Stimulated activated CD8-positive, alpha-beta memory T cell treated with anti-CD3 and anti-CD28 coated beads, Interleukin-7, amount 100 ng/mL, for 24 hours (primary cell): ENCODE measurements at places on chromosomes 1 and 21.

DNA sequence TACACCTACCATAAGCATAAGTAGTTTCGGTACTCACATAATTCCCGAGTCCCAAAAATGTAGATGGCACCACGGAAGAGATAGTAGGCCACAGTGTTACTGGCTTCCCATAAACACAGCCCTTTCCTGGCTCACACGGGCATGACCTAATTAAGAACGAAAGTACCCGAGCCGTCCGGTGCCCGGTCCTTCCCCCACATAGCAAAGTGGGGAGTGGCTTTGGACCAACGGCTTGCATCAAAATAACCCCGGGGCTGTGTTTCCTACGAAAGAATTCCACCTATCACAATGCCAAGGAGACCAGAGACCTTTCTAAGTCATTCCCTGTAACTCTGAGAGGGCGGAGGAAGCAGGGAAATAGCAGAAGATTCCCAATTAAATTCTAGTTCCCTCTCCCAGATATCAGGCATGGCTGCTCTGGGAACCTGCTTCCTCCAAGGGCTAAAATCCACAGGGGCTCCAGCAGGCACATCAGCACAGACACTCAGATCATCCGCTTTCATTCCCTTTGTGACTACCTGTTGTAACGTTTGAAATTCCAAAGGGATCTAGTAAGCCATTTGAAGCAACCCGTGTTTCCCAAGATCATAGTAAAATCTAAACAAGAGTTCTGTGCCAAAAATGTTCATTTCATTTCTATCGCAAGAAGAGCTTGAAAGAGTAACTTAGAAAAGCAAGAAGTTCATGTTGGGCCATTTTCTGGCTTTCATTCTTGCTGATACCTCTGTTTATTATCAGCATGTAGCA, at the start of gene TMPRSS3:
TSS of gene TMPRSS3 (minus strand) at position 148 of the 747 bp plus-strand sequence. CDS start 635 bp downstream, outside the sequence.
- no peak for DNase-seq

DNA sequence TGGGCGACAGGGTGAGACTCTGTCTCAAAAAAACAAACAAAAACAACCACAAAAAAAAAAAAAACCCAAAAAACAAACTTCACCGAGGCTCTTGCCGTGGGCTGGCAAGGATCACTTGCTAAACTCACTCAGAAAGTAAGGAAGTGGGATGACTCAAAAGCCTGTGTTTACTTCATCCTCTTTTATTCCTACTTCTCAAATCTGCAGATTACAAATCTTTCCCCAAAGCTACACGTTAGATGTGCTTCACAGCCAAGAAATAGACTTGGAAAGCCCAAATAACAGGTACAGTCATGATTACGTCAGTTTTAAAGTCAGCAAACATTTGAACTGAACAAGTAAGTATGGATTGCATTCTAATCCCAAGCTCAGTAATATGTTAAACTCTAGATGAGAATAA, 359.3 kb downstream of the ADGRL2 start:
- no peak for DNase-seq

DNA sequence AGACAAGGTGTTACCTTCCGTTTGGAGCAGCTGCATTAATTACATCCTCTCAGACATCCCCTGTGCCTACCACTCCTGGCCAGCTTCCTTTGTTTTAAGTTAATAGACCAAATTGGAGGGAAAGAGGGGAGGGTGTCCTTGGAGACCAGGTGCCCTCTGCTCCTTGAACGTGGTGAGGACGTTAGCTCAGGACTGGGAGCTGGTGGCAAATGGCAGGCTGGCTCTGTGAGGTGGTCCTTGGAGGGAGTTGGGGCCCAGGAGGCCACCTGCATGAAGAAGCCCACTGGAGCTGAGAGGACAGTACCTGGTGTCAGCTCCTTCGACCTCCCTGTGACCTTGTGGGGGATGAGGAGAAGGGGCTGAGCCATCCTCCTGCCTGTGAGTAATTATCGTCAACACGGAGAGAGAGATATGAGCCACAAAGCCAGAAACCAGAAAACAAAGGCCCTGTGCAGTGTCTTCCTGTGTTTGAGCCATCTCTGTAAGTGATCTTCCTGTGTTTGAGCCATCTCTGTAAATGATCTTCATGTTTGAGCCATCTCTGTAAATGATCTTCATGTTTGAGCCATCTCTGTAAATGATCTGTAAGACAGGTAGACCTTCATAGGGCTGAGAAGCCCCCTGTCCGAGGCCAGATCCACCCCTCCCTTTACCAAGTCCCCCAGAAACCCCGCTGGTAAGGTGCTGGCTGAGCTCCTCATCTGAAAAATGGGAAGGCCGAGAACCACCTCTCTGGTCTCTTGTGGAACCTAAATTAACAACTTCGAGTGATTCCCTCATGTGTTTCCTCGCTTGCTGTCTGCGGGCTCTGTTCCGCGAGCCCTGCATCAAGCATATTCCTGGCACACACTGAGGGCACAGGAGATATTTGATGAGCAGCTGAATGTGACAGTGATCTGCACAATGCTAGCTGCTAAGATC, 126.0 kb downstream of the CAMTA1 start:
- DNase-seq: no peak

DNA sequence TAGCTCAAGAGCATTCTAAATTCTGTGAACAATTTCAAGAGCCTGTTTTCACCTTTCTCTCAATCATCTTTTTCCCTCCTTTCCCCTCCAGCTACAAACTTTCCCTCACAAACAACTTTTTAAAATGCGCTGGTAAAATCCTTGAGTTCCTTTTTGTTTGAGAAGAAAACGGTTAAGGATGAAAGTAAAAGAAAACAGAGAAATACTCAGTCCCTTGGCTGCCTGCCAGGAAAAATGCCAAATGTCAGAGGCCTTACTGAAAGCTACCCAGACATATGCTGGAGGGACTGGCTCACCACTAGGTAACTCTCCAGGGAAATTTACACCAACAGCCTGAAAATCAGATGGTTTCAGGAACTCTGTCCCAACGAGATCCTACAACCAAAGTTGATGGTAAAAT, 11.0 kb upstream of the SERBP1 start:
- no peak for DNase-seq

GRCh38 chr1:47181095-47181954, 8.5 kb downstream of the PDZK1IP1 start:
- no peak for DNase-seq

DNA sequence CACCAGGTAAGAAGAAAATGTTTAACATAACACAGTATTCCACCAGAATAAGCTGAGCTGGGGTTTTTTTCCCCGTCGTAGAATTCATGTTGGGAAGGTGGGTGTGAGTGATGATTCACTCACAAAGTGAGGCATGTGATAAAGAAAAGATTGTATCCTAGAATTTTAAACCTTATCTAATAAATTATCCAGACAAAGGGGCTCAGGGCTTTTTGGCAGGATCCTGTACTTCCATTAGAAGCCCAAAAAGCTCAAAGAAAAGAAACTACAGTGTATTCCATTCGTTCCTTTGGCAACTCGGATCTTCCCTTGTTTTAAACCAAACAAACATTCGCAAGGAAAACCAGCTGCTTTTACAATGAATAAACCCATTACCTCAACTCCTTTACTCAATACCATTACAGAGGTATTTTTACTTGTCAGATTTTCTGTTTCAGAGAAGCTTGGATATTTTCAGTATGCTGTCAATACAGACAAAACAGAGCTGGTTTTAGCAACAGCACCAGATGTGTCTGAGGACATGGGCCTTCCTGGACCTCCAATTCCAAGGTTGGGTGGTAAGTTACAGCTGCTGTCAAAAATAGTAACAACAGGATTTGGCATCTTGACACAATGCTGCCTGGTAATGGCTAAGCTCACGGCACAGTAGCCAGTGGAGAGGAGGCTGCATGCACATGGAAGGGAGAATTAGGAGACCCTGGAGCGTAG, 159.9 kb upstream of the RUNX1 start:
- no peak for DNase-seq

DNA sequence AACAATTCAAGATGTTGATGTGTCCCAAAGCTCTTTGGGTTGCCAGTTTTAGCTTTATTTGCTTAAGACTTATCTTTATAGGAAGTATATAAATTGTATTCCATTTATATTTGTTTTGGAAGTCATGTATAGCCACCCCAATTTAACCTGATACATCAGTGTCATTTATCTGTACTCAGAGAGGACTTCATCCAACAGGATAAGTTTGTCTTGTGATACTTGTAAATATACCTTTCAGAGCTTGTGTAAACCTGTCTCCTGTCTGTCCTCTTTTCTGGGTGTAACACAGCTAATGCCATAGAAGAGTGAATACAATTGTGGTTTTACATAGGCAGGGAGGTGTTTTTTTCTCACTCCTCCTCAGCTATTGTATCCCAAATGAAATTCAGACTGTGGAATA, 10.4 kb downstream of the PTGFR start:
- DNase-seq: no peak

- no peak for DNase-seq
Observed at GRCh38 chr21:26965040-26965906, 1.6 kb downstream of the ADAMTS5 start.

GRCh38 chr1:19489996-19490395, 4.7 kb upstream of the CAPZB start:
- DNase-seq: no peak

- DNase-seq: no peak
Observed at GRCh38 chr1:230772457-230773395, 25.5 kb downstream of the CAPN9 start.

- DNase-seq: no peak
Observed at GRCh38 chr1:26469558-26469957, 2.7 kb upstream of the HMGN2 start.

GRCh38 chr21:35932232-35932911, 128.0 kb downstream of the SETD4 start:
- no peak for DNase-seq
